ENCODE measurements at places on chromosomes 5 and 9.

DNA sequence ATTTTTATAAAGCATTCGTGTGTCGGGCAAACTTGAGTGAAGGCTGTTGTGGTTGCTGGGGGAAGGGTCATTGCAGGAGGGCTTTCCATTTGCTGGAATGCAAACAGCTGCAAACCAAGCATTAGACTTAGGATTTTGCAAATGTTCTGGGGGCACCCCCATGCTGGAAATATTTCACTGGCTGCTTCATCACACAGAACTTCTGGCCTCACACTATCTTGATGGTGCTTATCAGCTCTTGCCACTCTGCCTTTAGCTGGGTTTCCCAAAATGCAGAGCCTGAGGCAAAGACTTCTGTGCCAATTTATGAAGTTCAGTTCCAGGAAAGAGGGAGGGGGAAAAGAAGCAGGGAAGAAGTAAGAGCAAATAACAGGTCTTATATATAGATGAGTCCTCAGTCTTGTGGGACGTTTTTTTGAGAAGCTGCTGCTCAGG lies 8.6 kb upstream of the COL15A1 start:
- DNase-seq: no peak

DNA sequence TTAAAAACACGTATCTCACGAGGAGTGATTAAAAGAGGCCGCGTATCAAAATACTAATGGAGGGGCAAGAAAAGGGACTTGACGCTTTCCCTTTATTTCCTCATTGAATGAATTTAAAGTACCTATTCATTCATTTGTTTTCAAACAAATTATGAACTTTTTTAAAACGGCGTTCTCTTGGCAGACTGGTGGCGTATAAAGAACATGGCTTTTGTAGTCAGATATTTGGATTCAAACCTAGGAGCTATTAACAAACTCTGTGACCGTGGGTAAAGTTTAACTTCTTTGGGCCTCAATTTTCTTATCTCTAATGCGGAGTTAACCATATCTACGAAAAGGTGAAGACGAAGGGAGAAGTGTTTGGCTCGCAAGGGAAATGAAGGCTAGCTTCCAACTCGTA lies 876 bp downstream of the CAAP1 start:
- DNase-seq: no peak

- DNase-seq: no peak
Observed at GRCh38 chr5:178205749-178206047, 1.4 kb downstream of the HNRNPAB start.

- peak; percentile 55 for DNase-seq
Observed at GRCh38 chr5:72472031-72472430, 35.2 kb downstream of the ZNF366 start.

- no peak for DNase-seq
Observed at GRCh38 chr5:141560151-141560550, 58.6 kb downstream of the DIAPH1 start.

- DNase-seq: no peak
Observed at GRCh38 chr5:81233080-81233634, at the start of gene CKMT2. Gene CKMT2, plus strand, starts transcription at chr5:81233322. Its CDS starts 17,811 bp downstream, at chr5:81251133.

DNA sequence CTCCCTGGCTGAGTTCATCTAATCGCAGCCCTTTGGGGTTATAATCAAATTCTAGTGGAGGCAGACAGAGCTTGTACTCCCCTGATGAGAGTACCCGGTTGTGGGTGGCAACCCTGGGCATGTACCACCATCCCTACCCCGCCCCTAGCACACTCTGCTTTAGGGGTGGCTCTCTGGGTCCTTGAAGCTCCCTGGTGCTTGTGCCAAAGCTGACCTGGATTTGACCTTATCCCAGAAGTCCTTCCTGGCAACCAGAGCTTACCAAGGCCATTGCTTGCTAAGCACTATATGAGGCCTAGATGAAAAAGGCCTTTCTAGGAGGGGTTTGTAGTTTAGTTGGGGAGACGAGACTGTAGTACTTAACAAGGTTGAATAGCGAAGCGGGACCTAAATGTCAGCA lies 72.2 kb downstream of the RGS3 start:
- DNase-seq: no peak

DNA sequence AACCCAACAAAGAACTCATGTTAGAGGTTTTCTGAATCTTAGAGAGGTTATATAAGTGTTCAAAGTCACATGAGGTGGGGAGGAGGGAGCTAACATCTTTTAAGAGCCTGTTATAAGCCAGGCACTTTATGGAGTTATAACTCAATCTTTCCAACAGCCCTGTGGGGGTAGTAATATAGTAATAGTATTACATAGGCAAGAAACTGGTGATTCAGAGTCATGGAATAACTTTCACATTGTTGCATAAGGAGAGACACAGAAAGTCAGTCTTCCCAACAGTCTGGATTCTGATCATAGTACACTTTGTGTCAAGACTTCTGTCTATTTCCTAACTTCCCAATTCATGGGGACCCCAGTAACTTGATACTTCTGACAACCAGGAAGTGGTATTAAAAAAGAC lies 89.2 kb downstream of the ACER2 start:
- DNase-seq: no peak

DNA sequence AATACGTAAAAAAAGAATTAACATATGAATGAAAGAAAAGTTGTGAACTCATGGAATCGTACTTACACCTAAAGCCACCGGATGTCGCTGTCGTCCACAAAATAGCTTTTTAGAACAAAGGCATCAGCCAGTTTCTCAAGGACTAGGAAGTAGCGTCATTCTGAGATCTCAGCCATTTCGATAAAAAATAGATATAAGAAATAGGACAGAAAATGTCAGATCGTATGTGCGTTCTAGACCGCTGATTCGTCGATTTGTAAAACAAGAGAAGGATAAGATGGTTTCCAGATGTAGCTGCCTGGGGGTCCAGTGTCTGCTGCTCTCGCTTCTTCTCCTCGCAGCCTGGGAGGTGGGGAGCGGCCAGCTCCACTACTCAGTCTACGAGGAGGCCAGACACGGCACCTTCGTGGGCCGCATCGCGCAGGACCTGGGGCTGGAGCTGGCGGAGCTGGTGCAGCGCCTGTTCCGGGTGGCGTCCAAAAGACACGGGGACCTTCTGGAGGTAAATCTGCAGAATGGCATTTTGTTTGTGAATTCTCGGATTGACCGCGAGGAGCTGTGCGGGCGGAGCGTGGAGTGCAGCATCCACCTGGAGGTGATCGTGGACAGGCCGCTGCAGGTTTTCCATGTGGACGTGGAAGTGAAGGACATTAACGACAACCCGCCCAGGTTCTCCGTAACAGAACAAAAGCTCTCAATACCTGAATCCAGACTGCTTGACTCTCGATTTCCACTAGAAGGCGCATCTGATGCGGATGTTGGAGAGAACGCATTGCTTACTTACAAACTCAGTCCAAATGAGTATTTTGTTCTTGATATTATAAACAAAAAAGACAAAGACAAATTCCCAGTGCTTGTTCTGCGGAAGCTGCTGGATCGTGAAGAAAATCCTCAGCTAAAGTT lies at the start of gene PCDHA10:
Gene PCDHA10 (plus strand): TSS at position 126 of the 903 bp plus-strand sequence. CDS start 152 bp downstream, at position 278.
- DNase-seq: peak; percentile 18

- DNase-seq: no peak
Observed at GRCh38 chr9:99459919-99460318, 237.8 kb downstream of the SEC61B start.

Data from KBM-7 (cell line).